Stimulated activated CD4-positive, alpha-beta T cell treated with anti-CD3 and anti-CD28 coated beads, Interleukin-1b, Interleukin-23, amount 100 ng/mL, for 1 hour (primary cell): ENCODE measurements at places on chromosomes 2 and 18.

GRCh38 chr2:174697255-174697654, 67.0 kb downstream of the CHRNA1 start:
- DNase-seq: no peak

DNA sequence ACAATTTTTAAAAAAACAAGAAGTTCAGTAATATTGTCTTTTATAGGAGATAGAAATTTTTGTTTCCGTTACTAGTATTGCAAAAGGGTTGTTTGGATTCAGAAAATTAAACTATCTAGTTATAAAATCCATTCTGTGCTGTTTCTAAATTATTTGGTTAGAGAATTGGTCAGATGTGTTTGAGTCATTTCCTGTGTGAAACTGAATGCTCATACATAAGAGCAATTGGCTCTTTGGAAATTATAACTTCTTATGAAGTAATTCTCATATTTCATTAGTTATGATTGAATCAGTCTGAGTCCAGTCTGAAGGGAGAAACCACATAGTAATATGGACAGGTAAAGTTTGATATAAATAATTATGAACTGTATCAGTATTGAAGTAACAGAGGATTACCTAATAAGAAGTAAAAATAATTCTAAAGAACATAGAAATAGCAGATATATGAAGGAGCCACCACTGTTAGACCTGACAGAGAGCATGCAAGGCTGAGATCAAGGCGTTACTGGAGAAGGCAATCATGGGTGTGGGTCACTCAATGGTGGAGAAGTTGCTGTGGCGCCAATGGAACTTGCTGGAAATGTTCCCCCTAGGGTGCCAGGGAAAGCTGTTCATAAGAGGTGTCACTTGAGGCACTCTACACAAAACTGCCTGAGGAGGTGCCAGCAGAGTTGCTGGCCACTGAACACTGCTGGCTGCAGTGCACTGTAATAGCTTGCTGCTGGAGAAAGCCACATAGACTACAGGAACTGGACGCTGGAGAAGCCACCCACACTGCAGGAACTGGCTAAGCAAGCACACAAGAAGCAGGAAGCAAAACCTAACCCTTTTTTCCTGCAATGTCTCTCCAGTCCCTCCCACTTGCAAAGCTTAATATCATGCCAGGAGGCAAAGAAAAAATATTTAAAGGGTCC, 18.0 kb upstream of the FAP start:
- DNase-seq: no peak

GRCh38 chr18:25180973-25181548, 170.9 kb downstream of the ZNF521 start:
- no peak for DNase-seq

GRCh38 chr18:49677081-49677480, 115.2 kb downstream of the LIPG start:
- no peak for DNase-seq

DNA sequence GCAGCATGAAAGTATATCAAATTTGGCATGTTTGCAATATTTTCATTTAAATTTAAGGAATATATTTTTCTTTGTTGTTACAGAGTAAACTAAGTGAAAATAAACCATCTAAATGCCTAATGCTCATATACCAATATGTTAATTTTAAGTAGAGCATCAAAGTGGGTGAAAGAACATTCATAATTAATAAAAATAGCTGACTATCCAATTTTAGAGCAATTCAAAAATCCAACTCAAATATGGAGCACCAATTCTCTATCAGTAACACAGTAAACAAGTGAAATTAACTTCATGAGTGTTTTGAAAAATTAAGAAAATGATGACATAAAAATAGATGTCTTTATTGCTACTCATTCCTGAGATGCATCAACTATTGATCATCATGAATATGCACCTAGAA, 893.0 kb downstream of the DSC3 start:
- DNase-seq: no peak

GRCh38 chr2:29226808-29227207, 111.6 kb downstream of the CLIP4 start:
- DNase-seq: no peak

- DNase-seq: no peak
Observed at GRCh38 chr2:150549381-150549780, 61.9 kb upstream of the RND3 start.
